AG04450 (cell line): ENCODE measurements at places on chromosomes 1 and 21. TPM values are rescaled to one million over a fixed set of nuclear protein-coding genes. Genes with fewer than 3 reads are reported as not detected.
A peak's percentile ranks its signal among the peaks of the same experiment; 100 is the strongest.

DNA sequence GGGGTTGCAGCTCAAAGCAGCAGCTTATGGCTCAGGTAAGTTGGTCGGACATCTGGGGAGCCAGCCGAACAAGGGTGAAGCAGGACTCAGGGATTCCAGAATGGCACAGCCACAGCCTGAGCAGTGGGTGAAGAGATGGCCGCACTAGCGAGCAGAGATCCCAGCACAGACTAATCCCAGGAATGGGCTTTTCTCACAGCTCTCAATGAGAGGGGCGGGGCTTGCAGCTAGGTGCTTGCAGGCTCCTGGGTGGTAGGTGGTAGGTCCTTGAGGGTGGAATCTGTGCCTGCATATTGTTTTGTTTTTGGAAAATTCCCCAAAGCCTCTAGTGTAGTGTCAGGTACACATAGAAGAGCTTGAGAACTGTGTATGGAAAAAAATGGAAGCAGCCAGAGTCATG, 9.0 kb downstream of the KIAA0040 start:
- DNase-seq: no peak

GRCh38 chr1:109438798-109439297, 12.6 kb upstream of the PSMA5 start:
- peak; percentile 84 for DNase-seq

DNA sequence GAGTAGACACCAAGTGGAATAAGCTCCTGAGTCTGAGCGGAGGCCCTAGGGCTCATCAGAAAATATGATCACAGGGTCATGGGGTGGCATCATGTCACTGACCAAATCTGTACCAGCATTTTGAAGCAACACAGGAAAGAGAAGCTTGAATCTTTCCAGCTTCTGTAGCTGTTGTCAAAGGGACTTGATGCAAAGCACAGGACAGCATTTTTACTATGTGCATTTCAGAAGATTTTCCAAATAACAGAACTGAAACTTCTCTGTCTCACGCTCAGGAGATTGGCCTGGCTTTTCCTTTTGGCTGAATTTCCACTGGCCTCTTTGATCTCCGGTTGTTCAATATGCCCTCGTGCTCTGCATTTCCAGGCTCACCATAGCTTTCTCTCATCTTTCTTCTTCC, 127.2 kb upstream of the ATP1B1 start:
- no peak for DNase-seq

DNA sequence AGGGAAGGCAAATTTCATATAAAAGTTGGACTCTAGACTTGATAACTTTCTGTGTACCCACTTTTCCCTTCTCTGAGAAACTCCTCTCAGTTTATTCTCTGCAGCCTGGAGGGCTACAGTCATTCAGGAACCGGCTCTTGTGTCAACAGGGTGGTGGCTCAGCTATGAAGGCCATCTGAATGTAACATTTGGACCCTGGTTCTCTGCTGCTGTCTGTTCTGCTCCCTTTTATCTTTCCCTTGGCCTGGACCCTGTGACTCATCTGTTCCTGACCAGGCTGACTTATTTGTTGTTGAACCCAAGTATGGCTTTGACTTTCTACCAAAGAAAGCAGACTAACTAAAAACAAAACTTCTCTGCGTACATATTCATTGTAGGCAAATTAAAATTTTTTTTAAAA, 75.4 kb downstream of the CENPF start:
- DNase-seq: no peak

DNA sequence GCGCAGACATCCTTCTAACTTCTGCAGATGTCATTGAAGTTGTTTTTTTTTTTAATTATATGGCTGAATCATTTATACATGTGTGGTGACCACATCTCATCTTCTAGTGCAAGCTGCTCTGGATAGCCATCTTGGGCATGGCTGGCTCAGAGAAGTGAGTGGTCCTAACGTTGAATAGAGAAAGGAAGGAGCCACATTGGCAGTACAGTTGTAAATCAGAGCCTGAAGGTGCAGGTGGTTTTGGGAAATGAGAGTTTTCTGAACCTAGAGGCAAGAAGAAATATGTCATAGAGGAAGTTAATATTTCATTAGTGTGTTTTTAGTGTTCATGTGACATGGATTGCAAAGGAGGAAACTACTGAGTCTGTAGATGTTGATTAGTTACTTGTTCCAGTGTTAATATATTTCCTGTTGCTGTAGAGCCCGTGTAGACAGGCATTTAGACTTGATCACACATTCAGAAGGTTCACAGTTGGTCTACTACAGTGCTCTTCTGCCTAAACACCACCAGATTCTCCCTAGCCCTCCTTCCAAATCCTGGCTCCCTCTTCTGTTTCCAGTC, 163.7 kb downstream of the ROR1 start:
- no peak for DNase-seq

DNA sequence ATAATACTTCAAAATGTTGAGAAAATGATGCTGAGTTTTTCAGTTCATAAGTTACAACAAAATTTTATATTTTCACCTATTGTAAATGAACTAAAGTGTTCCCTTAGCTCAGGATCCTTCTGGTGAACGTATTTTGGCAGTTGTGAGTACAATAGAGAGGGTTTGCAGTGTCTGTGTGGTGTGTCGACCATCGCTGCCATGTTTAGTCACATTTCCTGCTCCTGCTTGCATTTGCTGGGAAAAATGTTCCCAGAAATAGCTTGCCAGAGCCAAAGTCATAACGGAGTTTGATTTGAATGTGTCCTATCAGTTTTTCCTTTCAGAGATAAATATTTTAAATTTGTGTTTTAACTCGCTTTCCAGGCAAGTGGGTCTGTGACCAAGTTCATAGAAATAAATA, 117.1 kb upstream of the COL6A1 start:
- no peak for DNase-seq

- DNase-seq: no peak
These were observed 186.8 kb downstream of the SMYD3 start for GRCh38 chr1:246320286-246320685.

DNA sequence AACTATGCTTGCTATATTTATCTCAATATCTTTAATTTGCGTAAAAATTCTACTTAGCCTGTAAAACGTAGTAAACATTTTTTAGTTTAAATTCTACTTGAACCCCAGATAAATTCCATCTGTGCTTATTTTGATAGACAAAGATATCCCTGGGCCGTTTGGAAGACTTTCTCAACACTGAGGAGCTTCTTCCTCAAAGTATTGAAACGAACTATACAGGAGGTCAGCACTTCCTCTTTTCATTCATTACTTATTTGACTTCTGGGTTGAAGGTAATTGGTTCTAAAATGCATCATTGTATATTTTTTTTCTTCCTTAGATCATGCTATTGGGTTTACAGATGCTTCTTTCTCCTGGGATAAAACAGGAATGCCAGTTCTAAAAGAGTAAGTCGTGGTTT, 74.7 kb downstream of the HSPA13 start:
- no peak for DNase-seq

- no peak for DNase-seq
These were observed 386.2 kb upstream of the ADGRL2 start for GRCh38 chr1:81414488-81415015.

DNA sequence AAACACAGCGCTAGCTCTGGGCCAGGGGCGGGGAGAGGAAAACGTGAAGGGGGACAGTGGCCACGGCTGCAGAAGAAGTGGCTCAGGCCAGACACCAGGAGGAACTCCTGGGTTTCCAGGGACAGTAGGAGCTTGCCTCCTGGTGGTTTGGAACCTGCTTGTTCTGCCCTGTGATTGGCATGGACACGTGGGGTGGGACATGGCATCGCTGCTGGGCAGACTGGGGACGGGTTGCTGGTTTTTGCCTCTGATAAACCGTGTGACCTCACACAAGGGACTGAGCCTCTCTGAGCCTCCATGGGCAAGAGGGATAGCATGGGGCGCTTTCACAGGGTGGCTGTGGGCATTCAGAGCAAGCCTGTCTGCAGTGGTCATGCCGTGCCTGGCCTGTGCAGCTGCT, 7.5 kb upstream of the PLCH2 start:
- DNase-seq: no peak

The CCDC30 gene
- 0.42 and 0.61 TPM in 2 replicates for polyA plus RNA-seq

The DMRTA2 gene
- polyA plus RNA-seq: not detected in 2 replicates

The DDI2 gene
- polyA plus RNA-seq: 7.8 and 8.7 TPM in 2 replicates

The IGSF5 gene
- polyA plus RNA-seq: not detected in 2 replicates

The GPR161 gene
- polyA plus RNA-seq: 14.1 and 19.4 TPM in 2 replicates

The KCNK2 gene
- polyA plus RNA-seq: 19.7 and 22.8 TPM in 2 replicates

The ZNF593OS gene
- polyA plus RNA-seq: not detected in 2 replicates

The CAMK2N1 gene
- 62.8 and 83.1 TPM in 2 replicates for polyA plus RNA-seq

The FAM151A gene
- not detected in 2 replicates for polyA plus RNA-seq

The DIRAS3 gene
- 12.6 and 13.1 TPM in 2 replicates for polyA plus RNA-seq
